ENCODE measurements at places on chromosomes 7 and 10.

DNA sequence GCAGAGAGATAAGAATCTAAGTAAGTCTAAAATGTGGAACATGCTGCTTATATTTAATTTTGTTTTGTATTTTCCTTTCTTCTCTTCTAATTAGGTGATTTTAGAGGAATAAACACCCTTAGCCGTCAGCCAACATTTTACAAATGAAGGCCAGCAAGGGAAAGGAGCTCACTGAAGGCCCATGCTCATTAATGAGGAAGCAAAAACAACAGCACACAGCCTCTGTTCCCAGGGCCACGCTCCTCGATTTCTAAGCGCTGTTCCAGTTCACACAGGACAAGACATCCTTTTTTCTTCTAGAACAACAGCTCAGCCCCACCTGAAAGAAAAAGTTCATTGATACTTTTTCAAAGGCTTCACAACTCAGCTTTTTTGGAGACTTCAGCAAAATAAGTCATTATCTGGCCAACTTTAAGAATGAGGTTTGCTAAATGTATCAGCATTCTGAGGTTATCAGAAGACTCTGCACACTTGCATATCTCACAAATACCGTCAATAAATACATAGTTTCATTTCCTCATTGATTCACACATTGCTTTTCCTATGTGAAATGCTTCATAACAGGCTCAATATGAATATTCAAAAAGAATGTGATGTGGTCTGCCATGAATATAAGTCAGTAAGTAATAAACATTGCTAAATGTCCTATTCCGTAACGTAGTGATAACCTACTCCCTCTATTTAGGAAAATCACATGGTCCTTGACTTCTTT is 34.8 kb upstream of the SFMBT2 start:
- H3K4me3 ChIP-seq: no peak overlapping the region
- H3K36me3 ChIP-seq: peaks cover 2% of the 10 kb centered on the region
- DNase-seq: no peak
- H3K27ac ChIP-seq: no peak overlapping the region
- H3K4me1 ChIP-seq: no peaks in the 10 kb centered on the region

- peaks cover 1% of the 10 kb centered on the region for H3K36me3 ChIP-seq
- H3K27me3 ChIP-seq: peaks cover 33% of the 10 kb centered on the region
- H3K4me1 ChIP-seq: no peaks in the 10 kb centered on the region
- no peak overlapping the region for H3K4me3 ChIP-seq
- no peak overlapping the region for H3K27ac ChIP-seq
Measured at GRCh38 chr7:139212133-139212532, 18.9 kb upstream of the UBN2 start.

GRCh38 chr10:107103174-107104025 is 61.1 kb downstream of the SORCS1 start:
- no peak for DNase-seq
- no peaks in the 10 kb centered on the region for H3K4me1 ChIP-seq
- no peak overlapping the region for H3K27ac ChIP-seq
- H3K36me3 ChIP-seq: no peaks in the 10 kb centered on the region
- H3K27me3 ChIP-seq: no peaks in the 10 kb centered on the region
- H3K4me3 ChIP-seq: no peak overlapping the region

DNA sequence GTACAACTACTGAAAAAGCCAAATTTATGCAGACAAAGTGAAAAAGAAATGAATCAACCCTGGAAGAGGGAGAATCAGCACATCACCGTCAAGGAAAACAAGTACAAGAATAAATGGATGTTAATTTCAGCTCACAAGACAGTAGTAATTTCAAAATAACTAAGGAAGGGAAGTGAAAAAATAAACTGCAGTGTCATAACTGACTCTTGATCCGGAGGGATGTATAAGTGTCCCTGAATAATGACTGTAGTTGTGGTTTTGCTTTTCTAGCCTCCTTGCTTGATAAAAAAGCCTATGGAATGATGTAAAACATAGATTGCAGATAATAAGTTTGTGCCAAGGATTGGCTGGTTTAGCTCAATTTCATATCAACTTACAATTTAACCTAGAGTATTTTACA is 721.1 kb upstream of the C7orf33 start:
- H3K27ac ChIP-seq: no peak overlapping the region
- H3K4me3 ChIP-seq: no peak overlapping the region
- DNase-seq: no peak

DNA sequence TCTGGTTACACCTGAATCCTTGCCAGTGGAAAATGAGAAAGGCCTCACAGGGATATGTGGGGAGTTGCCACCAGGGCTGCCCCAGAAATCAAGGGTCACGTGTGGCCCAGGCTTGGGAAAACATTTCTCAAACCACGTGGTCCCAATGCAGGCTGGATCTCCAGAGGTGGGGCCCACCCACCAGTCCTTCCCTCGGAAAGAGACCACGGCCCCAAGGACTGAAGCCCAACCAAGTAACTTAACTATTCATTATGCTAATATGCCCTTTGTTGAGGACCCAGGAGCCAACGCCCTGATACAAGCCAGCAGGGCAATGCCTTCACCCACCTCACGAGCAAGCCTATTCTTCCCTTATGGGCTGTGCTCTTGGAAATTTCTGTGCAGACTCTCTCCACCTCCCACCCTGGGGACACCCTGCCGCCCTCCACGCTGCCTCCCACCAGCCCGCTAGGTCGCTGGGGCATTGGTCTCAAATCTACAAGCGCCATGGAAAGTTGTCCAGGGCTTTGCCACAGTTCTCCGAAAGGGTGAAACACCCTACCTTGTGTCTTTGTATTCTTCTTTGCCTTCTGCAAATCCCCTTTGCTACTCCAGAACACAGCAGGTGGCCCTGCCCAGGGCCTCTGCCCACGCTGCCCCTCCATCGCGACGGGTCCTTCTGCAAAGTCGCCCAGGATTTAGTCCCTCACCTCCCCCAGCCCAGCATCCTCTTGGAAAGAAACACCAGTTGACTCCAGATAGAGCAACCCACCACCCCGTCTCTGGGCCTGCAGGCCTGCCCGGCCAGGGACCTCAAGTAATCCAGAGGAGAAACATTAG is 8.8 kb downstream of the TNS3 start:
- no peak overlapping the region for H3K4me3 ChIP-seq
- DNase-seq: no peak
- peaks cover 3% of the 10 kb centered on the region for H3K27me3 ChIP-seq
- H3K4me1 ChIP-seq: no peaks in the 10 kb centered on the region

- no peaks in the 10 kb centered on the region for H3K4me1 ChIP-seq
- DNase-seq: no peak
- H3K36me3 ChIP-seq: peaks cover 3% of the 10 kb centered on the region
- H3K4me3 ChIP-seq: no peak overlapping the region
- H3K27ac ChIP-seq: no peak overlapping the region
- peaks cover 7% of the 10 kb centered on the region for H3K27me3 ChIP-seq
Measured at GRCh38 chr7:92988051-92988450, 129.7 kb downstream of the SAMD9 start.

- H3K27ac ChIP-seq: no peak overlapping the region
- peaks cover 7% of the 10 kb centered on the region for H3K27me3 ChIP-seq
- no peak overlapping the region for H3K4me3 ChIP-seq
Measured at GRCh38 chr10:42955493-42955889, 121.4 kb upstream of the RET start.

DNA sequence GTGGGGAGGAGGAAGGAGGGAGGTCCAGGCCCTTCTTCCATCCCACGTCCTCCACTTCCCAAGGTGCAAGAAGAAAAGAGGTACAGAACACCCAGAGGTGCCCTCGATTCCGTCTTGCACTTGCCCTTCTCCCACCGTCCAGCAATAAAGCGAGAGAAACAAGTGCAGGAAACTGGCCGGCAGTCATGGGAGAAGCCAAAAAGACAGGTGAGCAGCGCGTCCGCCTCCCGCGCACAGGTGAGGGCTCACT is 1.3 kb downstream of the C10orf95 start:
- H3K27ac ChIP-seq: peak overlapping the region; percentile 92
- H3K4me3 ChIP-seq: peak overlapping the region; percentile 95
- no peaks in the 10 kb centered on the region for H3K27me3 ChIP-seq
- H3K36me3 ChIP-seq: peaks cover 14% of the 10 kb centered on the region

DNA sequence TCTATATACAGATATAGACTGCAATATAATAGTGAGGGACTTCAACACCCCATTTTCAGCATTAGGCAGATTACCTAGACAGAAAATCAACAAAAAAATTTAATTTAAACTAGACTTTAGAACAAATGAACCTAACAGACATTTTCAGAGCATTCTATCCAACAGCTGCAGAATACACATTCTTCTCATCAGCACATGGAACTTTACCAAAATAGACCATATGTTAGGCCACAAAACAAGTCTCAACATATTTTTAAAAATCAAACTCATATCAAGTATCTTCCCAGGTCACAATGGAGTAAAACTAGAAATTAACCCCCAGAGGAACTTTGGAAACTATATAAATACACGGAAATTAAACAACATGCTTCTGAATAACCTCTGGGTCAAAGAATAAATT is 169.6 kb downstream of the MTERF1 start:
- no peaks in the 10 kb centered on the region for H3K4me1 ChIP-seq
- DNase-seq: no peak
- H3K27ac ChIP-seq: no peak overlapping the region
- H3K4me3 ChIP-seq: no peak overlapping the region
- no peaks in the 10 kb centered on the region for H3K27me3 ChIP-seq
- no peaks in the 10 kb centered on the region for H3K36me3 ChIP-seq

- H3K27ac ChIP-seq: no peak overlapping the region
- no peaks in the 10 kb centered on the region for H3K4me1 ChIP-seq
- H3K4me3 ChIP-seq: no peak overlapping the region
Measured at GRCh38 chr7:125358551-125359167, 429.0 kb upstream of the POT1 start.

GRCh38 chr10:22839639-22840038 is 88.2 kb upstream of the ARMC3 start:
- peaks cover 2% of the 10 kb centered on the region for H3K27me3 ChIP-seq
- DNase-seq: no peak
- H3K4me1 ChIP-seq: no peaks in the 10 kb centered on the region
- no peak overlapping the region for H3K27ac ChIP-seq
- H3K4me3 ChIP-seq: no peak overlapping the region

DNA sequence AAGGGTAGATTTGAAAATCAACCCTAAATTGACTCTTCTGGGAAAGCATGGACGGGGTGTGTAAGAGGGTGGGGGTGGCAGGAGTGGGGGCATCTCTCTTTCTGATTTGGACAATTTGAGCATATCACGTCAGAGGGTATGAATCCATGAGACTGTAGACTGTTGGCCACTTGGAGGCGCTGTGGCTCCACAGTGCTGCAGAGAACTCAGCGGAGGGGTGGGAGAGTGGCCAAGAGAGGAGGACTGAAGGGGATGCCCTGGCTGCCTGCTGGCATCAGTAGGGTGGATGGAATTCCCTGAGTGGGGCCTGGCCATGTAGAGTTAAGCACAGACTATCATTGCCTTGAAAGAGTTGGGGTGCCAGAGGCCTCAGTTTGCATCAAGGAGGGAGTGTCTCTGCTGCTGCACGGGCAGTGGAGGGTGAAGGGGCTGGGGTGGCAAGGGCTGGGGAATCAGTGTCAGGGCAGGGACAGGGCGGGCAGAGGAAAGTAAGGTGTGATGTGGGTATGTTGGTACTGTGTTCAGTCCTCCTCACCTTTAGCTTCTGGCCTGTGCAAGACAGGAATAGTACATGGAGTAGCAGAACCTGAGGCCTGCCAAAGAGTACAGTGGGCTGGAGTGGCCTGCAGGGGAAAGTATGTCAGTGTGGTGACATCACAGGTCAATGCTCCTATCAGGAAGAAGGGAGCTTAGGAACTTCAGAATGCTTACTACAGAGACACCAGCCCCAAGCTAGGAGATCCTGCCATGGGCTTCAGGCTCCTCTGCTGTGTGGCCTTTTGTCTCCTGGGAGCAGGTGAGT is 133.5 kb upstream of the PRSS58 start:
- no peaks in the 10 kb centered on the region for H3K36me3 ChIP-seq

- H3K27ac ChIP-seq: no peak overlapping the region
- no peaks in the 10 kb centered on the region for H3K36me3 ChIP-seq
- no peak overlapping the region for H3K4me3 ChIP-seq
- H3K4me1 ChIP-seq: peaks cover 6% of the 10 kb centered on the region
- peaks cover 28% of the 10 kb centered on the region for H3K27me3 ChIP-seq
- DNase-seq: peak; percentile 9
Measured at GRCh38 chr10:43961523-43962345, 313.1 kb upstream of the ZNF32 start.

DNA sequence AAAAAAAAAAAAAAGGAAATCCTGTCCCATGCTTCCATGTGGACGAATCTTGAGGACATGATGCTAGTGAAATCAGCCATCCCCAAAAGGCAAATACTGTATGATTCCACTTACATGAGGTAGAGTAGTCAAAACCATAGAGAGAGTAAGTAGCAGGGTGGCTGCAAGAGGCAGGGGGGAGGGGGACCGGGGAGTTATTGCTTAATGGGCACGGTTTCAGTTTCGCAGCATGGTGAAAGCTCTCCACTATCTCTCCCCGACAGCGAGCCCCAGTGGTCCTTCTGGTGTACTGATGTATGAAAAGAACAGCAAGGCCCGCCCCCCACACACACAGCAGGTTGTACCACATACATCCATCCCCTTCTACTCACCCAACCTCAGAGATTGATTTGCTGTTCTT is 32.8 kb downstream of the NOD1 start:
- DNase-seq: peak; percentile 70
- peaks cover 8% of the 10 kb centered on the region for H3K4me1 ChIP-seq
- peaks cover 25% of the 10 kb centered on the region for H3K36me3 ChIP-seq

DNA sequence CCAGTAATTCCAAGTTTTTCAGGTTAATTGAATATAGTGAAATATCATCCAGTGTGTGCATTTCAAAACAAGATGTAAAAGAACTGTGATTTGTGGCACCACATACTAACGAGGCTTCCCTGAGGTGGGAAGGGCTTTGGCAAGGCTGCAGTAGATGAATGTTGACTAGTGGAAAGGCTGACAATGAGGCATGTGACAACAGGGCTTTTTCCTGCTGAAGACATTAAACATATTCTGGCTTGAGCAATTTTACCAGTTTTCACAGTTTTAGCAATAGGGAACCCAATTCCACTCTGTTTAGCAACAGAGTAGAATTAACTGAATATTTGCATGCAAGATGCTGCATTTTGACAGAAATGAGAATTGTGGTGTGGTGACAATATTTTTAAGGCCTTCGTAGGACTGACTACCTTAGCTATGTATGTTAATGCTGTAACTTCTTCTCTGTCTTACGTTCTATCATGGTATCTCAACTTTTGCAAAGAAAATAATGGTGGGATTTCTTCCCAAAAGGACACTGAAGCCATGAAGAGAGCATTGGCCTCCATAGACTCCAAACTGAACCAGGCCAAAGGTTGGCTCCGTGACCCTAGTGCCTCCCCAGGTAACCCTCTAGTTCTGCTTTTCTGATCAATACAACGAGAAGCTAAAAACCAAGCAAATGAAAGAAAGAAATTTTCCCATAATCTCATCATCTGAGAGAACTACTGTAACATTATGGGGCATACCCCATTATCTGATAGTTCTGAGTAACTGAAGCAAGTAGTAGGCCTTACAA is 68.5 kb downstream of the AP3M1 start:
- DNase-seq: no peak
- no peak overlapping the region for H3K27ac ChIP-seq
- H3K27me3 ChIP-seq: no peaks in the 10 kb centered on the region

GRCh38 chr7:22184549-22185199 is 172.3 kb downstream of the RAPGEF5 start:
- no peak overlapping the region for H3K27ac ChIP-seq
- H3K4me3 ChIP-seq: no peak overlapping the region
- peaks cover 28% of the 10 kb centered on the region for H3K4me1 ChIP-seq
- no peaks in the 10 kb centered on the region for H3K36me3 ChIP-seq
- DNase-seq: no peak

All from activated CD4-positive, alpha-beta memory T cell treated with anti-CD3 and anti-CD28 coated beads, Interleukin-2, amount 10 ng/mL, durations not matched to agents 7 days and 5 days (primary cell).